ENCODE measurements at places on chromosomes 13 and 19.

GRCh38 chr19:4728871-4729270, 5.2 kb upstream of the DPP9 start:
- DNase-seq, result no peak

- no peak for DNase-seq
Measured at GRCh38 chr13:46372071-46372470, 15.0 kb downstream of the RUBCNL start.

GRCh38 chr19:2454962-2455850, 1.6 kb downstream of the LMNB2 start:
- no peak for DNase-seq

GRCh38 chr13:23554000-23554399, 16.2 kb upstream of the TNFRSF19 start:
- no peak for DNase-seq

GRCh38 chr19:29609636-29610035, 3.6 kb downstream of the POP4 start:
- DNase-seq, result no peak

- DNase-seq, result no peak
Measured at GRCh38 chr19:49094505-49095482, 9.5 kb downstream of the SNRNP70 start.

GRCh38 chr19:10544242-10544752, 593 bp downstream of the ATG4D start:
- DNase-seq, result peak; percentile 28

GRCh38 chr19:51094696-51095279, 12.1 kb upstream of the KLK14 start:
- DNase-seq, result peak; percentile 22

DNA sequence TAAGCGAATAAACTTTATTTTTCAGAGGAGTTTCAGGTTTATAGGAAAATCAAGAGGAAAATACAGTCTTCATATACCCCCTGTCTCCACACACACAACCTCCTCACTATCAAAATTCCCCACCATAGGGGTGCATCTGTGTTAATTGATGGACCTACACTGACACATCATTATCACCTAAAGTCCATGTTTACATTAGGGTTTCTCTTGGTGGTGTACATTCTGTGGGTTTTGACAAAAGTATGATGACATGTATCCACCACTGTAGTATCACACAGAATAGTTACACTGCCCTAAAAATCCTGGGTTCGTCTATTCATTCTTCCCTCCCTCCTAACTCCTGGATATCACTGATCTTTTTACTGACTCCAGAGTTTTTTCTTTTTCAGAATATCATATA, 654.2 kb downstream of the UQCRFS1 start:
- DNase-seq, result no peak

DNA sequence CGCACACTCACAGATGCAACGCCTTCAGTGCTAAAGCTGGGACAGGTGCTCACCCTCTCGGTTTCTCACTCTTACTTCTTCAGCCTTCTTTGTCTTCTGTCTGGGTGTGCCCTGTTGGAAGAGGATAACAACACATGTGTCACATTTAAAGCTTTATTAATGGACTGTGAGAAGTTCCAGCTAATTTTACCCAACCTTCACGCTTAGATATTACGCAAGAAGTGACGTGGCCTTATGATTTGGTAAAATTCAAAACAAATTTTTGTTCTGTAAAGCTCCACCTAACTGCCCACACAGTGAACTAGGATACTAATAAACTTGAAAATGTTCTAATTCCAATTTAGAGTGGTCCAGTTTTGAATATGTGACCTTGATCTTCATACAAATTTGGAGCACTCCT, 66.7 kb upstream of the LRCH1 start:
- DNase-seq, result no peak

DNA sequence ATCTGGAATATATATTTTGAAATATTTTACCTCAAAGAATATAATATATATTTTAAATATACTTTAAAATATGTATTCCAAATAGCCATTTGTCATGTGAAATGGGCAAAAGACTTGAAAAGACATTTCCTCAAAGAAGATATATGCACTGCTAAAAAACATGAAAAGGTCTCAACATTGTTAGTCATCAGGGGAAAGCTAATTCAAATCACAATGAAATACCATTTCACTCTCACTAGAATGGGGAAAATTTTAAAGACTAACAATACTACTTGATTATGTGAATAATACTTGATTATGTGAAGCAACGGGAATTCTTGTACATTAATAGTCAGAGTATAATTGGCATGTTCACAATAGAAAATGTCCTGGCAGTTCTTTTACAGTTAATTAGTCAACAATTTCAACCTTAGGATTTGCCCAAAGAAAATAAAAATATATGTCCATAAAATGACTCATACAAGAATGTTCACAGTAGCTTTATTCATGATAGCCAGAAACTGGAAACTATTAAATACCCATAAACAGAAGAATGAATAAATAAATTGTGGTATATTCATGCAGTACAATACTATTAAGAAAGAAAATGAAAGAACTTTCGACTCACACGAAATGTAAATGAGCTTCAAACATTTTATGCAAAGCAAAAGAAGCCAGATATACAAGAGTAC, 6.8 kb upstream of the KBTBD6 start:
- DNase-seq, result no peak

DNA sequence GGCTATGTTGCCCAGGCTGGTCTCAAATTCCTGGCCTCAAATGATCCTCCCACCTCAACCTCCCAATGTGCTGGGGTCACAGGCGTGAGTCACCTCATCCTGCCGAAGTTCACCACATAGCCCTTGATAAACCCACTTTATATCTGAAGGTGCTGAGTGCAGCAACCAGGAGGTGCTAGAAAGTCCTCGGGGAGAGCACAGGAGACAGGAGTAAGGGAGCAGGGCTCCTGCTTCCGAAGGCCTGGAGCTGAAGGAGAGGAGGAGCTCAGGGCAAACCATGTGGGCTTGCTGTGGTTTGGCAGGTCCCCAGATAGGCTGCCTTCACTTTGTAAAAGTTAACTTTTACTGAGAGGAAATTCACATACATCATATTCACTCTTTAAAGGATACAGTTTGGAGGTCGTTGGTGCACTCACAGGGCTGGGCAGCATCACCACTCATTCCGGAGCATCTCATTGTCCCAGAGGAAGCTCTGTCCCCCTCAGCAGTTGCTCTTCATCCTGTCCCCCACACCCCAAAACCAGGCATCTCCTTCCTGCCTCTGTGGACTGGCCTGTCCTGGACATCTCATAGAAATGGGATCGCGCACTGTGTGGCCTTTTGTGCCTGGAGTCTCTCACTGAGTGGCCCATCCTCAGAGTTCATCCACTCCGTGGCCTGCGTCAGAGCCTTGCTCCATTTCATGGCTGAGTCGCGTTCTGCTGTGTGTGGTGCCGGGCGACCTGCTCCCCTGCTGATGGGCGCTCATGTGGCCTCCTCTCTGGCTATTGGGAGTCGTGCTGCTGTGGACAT, 49.5 kb downstream of the KDM4B start:
- no peak for DNase-seq

DNA sequence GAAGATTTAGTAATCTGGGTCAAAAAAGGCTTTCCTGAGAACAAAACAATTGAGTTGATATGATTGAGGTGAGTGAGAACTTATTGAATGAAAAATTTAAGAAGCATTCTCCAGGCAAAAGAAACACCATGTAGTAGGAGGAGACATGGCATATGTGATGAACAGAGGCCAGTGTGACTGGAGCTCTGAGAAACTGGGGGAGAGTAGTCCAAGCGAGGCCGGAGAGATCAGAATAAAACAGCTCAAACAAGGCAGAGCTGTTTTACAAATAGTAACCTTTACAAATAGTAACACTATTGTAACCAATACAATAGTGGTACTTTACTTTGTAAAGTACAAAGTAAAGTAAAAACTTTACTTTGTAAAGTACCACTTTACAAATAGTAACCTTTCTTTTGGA, 1159.1 kb downstream of the PCDH9 start:
- no peak for DNase-seq

DNA sequence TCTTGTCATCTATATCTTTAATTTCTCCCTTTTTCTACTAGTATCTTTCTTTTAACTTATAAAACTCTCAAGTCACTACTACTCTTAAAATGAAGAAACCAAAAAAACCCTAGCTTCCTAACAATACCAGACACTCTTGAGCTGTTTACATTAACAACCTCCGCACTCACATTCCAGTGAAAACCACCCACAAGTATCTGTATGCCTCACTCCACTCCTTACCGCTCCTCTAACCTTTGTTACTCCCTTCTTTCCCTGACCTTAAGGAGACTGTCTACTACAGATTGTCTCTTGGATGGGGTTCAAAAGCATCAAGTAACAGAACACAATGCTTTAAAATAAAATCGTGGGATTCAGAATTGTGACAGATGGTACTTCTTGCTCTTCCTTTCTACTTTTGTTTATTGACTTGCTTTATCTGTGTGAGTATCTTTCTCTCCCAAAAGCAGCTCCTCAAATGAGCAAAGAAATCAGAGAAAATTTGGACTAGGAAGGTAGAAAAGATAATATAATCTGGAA, 110.0 kb upstream of the FBXL3 start:
- DNase-seq, result no peak

DNA sequence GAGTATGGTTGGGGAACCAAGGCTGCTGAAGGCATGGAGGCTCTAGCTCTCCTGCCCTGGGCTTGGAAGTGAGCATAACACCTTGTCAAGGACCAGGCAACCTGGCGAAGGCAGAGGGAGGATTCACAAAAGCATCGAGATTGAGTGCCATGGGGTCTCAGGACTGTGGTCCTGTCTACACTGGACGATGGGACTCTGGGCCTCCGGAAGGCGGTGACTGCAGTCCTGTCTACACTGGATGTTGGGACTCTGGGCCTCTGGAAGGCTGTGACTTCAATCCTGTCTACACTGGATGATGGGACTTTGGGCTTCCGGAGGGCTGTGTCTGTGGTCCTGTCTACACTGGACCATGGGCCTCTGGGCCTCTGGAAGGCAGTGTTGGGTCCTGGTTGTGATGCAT, 290.4 kb downstream of the TEX29 start:
- no peak for DNase-seq

DNA sequence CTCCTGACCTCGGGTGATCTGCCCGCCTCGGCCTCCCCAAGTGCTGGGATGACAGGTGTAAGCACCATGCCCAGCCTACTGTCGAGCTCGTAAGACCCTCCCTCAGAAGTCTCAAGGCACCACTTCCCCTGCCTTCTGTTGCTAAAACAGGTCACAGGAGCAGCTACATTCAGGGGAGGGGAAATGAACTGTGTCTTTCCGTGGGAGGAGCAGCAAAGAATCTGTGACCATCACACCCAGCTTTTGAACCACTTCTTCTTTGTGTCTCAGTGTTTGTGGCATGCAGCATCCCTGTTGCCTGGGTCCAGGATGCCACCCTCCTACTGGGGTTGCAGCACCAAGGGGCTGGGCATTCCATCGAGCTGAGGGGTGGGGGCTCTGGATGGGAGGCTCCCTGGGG, 7.7 kb upstream of the CSNK1G2 start:
- no peak for DNase-seq

GRCh38 chr19:56642711-56643459, at the start of gene SMIM17:
Gene SMIM17 (plus strand): TSS chr19:56643159. CDS start chr19:56645668, 2,509 bp downstream.
- DNase-seq, result no peak

Data from CD4-positive, alpha-beta T cell treated with Interleukin-12 subunit alpha and Interleukin-12 subunit beta, for 1 hour (primary cell).